HT-29 (cell line): ENCODE measurements at places on chromosomes 3 and 15.
A peak's percentile ranks its signal among the peaks of the same experiment; 100 is the strongest.

DNA sequence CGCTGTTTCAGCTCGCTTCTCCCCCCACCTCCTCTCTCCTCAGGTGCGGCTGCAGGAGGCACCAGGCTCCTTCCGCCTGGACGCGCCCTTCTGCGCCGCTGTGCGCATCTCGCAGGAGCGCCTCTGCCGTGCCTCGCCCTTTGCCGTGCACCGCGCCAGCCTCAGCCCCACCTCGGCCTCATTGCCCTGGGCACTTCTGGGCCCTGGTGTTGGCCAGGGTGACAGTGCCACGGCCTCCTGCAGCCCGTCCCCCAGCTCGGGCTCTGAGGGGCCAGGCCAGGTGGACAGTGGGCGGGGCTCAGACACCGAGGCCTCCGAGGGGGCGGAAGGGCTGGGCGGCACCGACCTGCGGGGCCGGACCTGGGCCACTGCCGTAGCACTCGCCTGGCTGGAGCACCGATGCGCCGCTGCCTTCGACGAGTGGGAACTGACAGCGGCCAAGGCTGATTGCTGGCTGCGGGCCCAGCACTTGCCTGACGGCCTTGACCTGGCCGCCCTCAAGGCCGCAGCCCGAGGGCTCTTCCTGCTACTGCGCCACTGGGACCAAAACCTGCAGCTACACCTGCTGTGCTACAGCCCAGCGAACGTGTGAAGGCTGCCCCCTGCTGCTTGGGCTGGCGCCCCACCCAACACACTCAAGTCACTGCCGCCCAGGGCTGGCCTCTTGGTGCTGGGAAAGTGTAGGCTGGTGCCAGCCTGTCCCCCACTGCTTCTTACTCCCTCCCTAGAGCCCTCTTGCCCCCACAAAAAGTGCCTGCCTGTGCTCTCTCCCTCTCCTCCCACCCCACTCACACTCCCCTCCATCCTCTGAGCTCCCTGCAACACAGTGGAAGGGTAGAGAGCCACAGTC, 7.1 kb downstream of the ALG3 start:
- DNase-seq = peak; percentile 76

DNA sequence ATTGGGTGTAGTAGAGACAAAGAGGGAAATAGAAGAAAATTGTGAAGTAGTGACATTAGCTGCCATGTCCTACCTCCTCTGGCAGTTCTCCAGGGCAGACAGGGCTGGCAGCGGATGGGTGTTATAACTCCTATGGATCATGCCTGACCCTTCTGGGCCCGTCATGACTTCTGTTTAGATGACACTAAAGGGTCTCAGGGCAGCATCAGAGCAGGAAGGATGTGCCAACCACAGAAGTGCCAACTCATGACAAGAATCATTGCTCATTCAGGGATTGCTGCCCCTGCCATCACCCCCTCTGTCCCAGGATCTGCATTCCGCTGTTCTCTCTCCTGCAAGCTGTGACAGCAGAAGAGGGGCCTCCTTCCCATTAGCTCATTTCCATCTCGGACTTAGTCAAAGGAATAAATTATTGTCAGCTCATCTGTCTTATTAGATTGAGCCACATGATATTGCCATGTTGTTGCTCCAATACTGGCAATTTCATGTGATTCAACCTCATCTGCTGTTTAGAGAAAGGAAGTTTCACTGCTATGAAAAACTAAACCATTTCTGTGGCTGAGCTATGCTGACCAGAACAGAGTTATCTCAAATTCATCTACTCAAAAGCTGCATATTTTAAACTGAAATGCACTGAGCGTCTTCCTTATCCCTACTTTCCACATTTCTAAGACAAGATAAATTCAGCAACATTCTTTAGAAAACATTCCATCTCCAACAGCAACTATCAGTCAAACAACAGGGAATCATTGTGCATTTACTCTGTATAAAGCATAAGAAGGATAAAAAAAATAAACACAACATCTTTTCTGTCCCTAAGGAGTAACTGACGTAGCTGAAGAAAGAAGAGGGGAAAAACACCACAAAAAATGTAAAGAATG, 271.6 kb downstream of the FHIT start:
- no peak for DNase-seq

DNA sequence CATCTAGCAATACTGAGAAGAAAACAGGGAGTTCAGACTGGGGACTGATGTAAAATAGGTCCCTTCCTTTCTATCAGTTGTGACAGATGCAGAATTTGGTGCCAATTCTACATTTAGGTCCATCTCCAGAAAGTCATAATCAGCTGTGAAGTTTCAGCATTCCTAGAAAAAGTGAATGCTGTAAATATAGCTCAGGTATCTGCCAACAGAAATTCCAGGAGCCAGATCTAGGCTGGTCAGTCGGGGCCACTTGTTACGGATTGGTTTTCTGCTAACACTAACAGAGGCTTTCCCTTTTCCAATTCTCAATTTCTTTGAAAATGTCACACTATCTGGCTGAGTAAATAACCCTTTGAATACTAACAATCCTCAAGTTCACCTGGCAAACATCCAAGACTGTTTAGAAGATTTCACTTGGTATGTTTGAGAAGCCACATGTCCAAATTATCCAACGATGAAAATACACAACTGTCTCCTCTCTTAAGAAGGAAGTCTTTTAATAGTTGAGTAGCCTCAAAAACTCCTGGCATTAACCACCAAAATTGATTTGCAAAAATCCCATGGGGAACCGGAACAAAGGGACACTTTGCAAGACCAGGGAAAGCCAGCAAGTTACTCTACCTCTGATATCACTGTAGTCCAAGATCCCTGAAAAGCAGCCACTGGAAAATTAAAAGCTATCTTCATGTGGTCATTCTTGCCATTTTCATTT, 222.3 kb downstream of the ZMAT3 start:
- DNase-seq = no peak

GRCh38 chr3:187744169-187745151, 808 bp downstream of the BCL6 start:
- DNase-seq = peak; percentile 57

GRCh38 chr15:63461230-63461985, 43.0 kb upstream of the USP3 start:
- no peak for DNase-seq
